ENCODE measurements at places on chromosomes 1 and 21.

DNA sequence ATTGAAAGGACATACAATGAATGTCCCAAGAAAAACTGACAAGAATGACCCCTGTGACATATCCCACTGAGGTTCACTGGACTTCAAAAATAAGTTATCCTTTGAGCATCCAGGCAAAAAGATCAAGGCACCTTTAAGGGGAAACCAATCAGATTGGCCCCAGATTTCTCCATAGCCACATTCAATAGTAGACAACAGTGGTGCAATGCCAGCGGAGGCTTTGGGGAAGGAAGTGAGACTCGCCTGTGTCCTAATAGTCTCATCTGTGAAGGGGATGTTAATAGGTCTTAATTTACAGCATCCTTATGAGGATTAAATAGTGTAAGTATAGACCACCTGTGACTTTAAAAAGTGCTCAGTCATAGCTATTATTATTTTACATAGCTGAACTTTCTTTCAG, 21.5 kb downstream of the RPL5 start:
- DNase-seq = no peak

DNA sequence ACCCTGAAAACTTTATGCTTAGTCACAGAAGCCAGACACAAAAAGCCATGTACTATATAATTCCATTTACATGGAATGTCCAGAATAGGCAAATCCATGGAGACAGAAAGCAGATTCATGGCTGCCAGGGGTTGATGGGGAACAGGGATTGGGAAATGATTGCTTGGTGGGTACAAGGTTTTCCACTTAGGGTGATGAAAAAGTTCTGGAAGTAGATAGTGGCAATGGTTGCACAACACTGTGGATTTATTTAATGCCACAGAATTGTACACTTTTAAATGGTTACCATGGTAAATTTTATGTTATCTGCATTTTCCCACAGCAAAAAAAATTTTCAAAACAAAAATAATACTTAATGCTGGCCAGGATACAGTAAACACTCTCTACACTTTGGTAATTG, 40.6 kb downstream of the ENAH start:
- no peak for DNase-seq

DNA sequence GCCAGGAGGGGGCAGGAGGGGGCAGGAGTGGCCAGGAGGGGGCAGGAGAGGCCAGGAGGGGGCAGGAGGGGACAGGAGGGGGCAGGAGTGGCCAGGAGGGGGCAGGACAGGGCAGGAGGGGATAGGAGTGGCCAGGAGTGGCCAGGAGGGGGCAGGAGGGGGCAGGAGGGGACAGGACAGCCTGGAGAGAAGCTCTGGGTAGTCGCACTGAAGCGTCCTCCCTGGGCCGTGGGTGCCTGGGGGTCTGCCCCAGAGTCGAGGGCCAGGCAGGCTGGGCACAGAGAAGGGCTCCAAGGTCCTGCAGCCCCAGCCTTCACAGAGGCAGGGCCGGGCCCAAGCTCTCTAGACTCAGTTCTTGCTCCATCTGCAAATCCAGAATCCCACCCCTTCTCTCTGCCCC, 22.9 kb downstream of the MEGF6 start:
- DNase-seq = no peak

- DNase-seq = no peak
Measured at GRCh38 chr21:34846601-34847112, 177.9 kb downstream of the CLIC6 start.

GRCh38 chr1:89350298-89350697, 13.6 kb upstream of the GBP6 start:
- DNase-seq = no peak

- no peak for DNase-seq
Measured at GRCh38 chr1:150626150-150626549, 3.3 kb downstream of the ENSA start.

DNA sequence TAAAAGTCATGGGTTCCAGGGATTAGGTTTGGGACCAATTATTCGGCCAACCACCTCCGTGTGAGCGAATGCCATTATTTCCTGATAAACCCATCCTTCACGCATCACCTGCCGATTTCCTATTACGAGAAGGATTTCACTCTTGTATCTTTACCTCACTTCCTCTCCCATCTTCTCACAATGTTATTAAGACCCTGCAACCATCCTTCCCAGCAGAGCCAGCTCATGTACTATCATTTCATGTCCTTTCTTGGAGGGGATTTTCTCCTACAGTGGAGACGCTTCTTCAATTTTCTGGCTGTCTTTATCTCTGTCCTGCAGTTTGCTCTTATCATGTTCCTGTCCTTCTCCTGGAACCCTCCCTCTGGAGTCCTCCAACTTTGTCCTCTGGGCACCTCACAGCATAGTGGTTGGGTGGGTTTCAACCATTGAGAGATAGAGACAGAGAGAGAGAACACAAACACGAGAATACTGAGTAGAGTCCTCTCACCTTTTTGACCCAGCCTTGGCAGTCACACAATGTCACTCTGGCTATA, 192.2 kb downstream of the DYRK1A start:
- DNase-seq = no peak

- DNase-seq = no peak
Measured at GRCh38 chr1:41650028-41650880, 165.8 kb upstream of the EDN2 start.

DNA sequence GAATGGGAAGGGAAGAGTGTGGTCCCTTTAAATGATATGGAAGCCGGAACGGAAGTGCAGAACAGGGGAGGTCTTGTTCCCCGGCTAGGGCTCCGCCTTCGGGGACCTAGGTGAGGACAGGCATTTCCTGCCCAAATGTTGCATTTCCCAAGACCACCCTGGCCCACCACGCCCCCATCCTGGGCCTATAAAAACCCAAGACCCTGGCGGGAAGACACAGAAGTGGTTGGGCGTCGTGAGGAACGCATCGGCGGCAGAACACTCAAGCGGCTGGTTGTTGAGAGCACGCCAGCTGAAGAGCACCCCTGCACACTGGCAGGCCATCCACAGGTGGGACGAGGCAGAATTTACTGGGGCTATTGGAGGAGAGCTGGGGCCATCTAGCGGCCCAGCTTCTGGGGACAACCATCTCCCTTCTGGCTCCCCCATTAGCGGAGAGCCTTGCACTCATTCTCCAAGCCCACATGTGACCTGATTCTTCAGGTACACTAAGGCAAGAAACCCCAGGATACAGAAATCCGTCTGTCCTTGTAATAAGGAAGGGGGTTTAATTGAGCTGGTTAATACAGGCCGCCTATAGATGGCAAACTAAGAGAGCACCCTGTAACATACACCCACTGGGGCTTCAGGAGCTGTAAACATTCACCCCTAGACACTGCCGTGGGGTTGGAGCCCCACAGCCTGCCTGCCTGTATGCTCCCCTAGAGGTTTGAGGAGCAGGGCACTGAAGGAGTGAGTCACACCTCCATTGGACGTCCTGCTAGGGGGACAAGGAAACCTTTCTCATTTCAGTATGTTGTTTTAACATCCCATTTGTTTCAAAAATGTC, 1327.9 kb downstream of the BRINP3 start:
- DNase-seq = no peak

DNA sequence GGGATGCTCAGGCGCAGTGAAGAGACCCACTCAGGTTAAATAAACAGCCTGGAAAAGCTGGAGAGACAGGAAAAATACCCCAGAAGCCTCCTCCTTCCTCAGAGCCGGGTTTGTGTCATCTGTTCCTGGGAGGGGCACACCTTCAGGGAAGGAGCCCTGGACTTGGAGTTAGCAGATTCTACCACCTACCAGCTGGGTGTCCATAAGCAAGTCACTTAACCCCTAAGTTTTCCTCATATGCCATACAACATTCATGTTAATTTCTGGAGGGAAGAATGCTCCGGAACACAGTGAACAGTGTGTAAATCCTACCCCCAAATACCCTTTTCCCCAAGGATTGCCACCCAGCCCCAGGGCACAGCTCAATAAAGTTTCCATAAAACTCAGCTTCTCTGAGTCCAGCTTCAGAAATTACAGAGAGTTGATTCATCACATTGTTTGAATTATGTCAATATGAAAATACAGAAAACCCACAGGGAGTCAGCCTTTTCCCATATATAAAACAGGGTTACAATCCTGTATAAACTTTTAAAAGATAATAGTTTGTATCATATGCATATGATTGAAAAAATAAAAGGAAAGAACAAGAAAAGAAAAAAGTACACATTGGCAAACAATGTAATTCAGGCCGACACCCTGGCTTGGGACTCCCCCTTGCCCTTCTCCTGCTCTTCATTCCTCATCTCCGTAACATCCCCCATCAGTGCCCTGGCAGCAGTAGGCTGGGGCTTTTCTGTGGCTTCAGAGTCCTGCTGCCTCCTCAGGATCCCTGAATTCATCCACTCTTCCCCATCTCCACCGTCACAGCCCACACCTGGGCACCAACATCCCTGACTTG, 291.8 kb upstream of the USP24 start:
- no peak for DNase-seq

Measured in left renal cortex interstitium (tissue), 4 donors.